HFF-Myc (cell line): ENCODE measurements at places on chromosomes 16 and 17.

GRCh38 chr17:82974136-82974952 is 105.1 kb upstream of the METRNL start:
- no peak for DNase-seq

DNA sequence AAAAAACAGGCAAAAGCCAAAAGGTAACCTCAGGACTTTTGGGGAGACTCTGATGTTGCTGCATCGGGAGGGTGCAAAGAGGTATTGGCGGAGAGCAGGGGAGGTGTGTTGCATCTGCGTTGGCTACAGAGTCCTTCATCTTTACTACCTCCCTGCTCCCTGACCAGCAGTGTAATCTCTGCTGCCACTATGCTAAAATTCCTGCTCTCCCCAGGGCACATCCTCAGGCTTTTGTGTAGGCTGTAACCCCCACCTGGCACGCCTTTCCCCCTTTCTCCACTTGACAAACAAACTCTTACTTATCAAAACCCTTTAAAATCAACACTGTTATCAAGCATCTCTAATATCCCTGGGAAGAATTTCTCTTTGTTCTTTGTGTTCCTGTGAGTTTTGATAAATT is 435.3 kb downstream of the HAPSTR1 start:
- DNase-seq, result no peak

- DNase-seq, result no peak
Observed at GRCh38 chr16:47204736-47205504, 61.2 kb upstream of the NETO2 start.

GRCh38 chr17:17609121-17609520 is 17.6 kb upstream of the PEMT start:
- DNase-seq, result no peak

- no peak for DNase-seq
Observed at GRCh38 chr16:28537076-28537475, 1.7 kb downstream of the NUPR1 start.

DNA sequence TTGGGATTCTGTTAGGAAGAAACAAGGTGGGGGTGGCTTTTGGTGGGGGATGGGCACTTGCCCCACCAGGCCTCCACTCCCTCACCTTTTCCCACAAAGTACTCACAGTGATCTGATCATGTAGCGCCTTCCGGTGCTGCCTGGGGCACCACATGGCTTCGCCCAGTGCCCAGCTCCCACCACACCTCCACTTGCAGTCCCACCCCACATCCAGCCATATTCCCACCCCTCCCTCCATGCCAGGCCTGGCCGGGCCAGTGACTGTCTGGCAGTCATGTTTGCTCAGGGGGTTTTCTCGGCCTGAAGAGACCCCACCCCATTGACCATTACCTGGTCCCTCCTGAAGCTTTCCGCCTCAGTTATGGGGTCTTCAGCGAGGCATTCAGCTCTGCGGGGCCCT is 201.5 kb downstream of the SPECC1 start:
- no peak for DNase-seq

DNA sequence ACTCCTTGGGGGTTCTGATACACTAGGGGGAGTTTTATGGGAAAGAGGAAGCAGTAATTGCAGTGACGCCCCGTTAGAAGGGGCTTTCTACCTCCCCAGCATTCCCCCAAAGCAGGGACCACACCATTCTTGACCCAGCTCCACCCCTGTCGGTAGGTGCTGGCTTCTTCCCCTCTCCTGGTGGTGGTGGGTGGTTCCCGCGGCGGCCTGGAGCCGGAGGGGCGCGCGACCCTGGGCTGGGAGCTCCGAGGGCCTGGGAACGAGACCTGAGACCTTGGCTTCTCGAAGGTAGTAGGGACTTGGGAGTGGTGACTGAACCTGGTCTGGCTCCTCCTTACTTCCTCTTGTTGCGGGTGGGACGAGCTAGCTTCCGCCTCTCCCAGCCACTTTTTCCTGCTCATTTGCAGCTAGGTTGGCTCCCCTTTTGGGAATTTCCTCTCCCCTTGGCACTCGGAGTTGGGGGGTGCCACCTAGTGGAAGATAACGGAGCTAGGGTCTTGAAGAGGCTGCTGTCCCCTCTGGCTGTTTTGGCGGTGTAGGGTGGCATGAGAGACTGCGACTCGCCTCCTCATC is 438 bp downstream of the GRN start:
- no peak for DNase-seq

DNA sequence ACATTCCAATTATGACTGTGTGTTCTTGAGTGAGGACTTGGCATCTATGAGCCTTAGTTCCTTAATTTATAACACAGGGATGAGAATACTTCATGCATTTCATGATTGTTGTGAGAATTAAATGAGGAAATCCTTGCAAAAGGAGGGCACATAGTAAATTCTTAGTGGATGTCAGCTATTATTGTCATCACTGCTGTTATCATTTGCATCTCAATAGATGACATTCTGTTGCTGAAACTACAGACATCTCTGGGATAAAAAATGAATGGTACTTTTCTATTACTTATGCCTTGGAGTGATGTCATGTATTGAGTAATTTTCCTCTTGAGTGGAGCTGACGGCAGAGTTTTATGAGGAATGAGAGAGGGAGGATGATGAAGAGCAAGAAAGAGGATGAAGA is 184.4 kb upstream of the CDH11 start:
- DNase-seq, result no peak

DNA sequence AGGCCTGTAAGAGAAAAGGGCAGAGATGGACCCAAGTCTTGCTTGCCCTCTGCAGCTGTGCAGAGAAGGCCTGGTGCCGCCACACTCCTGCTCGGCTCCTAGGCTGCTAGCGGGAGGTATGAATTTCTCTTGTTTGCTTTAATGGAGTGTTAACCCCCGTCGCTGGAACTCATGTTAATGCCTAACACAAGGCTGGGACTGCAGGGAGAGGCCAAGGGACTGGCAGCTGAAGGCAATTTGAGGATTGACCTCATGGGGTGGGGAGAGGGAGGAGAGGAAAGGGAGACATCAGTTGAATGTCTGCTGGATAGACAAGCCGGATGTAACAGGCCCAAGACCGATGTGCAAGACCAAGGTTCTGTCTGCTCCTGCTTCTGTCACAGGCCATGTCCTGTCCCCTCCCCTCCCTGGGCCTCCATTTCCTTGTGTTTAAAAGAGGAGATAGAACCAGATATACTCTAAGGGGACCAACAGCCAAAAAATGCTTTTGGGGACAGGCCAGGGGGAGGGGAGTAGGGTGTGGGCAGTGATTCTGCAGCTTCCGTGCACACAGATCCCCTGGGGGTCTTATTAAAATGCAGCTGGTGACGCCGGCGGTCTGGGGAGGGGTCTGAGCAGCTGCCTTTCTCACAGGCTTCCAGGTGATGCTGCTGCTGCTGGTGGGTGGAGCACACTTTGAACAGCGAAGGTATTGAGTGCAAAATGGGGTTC is 46.7 kb upstream of the TBX2 start:
- DNase-seq, result no peak

DNA sequence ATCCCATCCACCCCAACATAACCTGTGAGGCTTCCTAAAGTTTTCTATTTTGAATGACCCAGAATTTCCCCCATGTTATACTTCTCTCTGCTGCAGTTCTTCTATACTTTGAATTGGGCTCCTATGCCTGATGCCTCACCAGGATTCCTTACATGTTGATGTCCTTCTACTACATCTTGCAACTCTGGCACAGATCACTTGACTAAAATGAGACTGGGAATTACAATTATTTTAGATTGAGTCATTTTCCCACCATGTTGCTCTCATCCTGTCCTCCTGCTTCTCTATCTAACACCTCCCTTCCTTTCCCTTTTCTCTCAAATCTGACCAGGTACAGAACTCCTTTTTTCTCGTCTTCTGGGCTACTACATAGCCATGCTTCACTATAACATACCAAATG is 314.0 kb upstream of the KCNJ16 start:
- DNase-seq, result no peak

- DNase-seq, result no peak
Observed at GRCh38 chr17:74130841-74131240, 72.6 kb upstream of the RPL38 start.

GRCh38 chr16:79284766-79285165 is 315.8 kb downstream of the MAF start:
- no peak for DNase-seq
